ENCODE measurements at places on chromosomes 1 and 21.

DNA sequence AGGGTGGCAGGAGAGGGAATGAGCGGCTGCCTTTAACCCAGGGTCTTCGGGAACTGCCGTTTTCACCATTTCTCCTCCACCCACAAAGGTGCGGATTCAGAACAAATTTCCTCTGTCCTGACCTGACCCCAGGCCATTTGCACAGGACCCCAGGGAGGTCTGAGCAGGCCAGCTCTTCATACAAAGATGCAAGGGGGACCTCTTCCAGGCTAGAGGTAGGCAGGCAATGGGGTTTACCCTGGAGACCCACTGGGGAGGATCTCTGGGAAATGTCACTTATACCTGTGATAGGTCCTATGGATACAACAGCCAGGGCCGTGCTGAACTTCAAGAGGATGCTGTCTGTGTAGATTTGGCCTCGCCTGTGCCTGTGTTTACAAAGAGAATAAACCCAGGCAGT, 89.7 kb upstream of the VAMP3 start:
- no peak for DNase-seq

DNA sequence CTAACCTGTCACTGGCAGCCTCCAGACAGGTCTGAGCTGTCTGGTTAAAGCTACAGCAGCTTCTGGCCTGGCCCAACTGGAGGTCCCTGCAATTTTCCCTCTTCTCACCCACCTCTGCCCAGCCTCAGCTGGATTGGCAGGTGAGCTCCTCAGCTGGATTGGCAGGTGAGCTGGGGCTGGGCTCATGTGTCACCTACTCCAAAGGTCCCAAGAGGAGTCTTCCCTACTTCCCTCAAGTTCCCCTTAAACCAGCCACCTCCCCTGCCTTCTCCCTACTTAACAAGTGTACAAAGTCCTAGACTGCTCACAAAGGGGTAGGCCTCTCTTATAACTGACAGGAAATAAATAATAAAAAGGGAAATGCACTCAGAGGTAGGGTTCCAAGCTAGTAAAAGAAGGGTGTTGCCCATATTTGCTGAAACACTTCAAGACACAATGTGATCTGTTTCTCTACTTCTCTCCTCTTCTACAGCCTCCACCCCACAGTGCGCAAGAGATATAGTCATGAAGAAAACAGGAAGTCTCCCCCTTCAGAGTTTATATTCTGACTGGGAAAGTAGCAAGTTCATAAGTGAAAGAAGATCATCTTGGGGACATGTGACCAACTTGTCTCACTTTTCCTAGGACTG, at the start of gene GPA33:
GPA33 (minus strand) TSS at position 64 of the 629 bp plus-strand sequence. CDS start 90 bp downstream, outside the sequence.
- DNase-seq: no peak

- DNase-seq: no peak
Measured at GRCh38 chr1:107795994-107796393, 169.0 kb downstream of the VAV3 start.

GRCh38 chr1:161096015-161096414, 2.1 kb upstream of the KLHDC9 start:
- DNase-seq: no peak

All from activated effector memory CD4-positive, alpha-beta T cell treated with anti-CD3 and anti-CD28 coated beads, Interleukin-2, amount 50 U/mL, for 16 hours (primary cell).